ENCODE measurements at places on chromosomes 1 and 21. TPM values are rescaled to one million over a fixed set of nuclear protein-coding genes. Genes with fewer than 3 reads are reported as not detected.

DDAH1 gene
- total RNA-seq, result 26.1 TPM

NECAP2 gene
- 43.7 TPM for total RNA-seq

RHD gene
- not detected for total RNA-seq

TTC3 gene
- 280 TPM for total RNA-seq

TDRD10 gene
- 0.31 TPM for total RNA-seq

FAM151A gene
- total RNA-seq, result not detected

OTUD7B gene
- 50.7 TPM for total RNA-seq

MCOLN2 gene
- total RNA-seq, result 0.82 TPM

AK5 gene
- total RNA-seq, result not detected

FAM163A gene
- 10.1 TPM for total RNA-seq

OR6Y1 gene
- not detected for total RNA-seq

CD2 gene
- not detected for total RNA-seq

VHLL gene
- total RNA-seq, result not detected

KCNJ9 gene
- total RNA-seq, result 0.07 TPM

CCNL2 gene
- total RNA-seq, result 423 TPM

GPR52 gene
- total RNA-seq, result 1.7 TPM

S100B gene
- 0.27 TPM for total RNA-seq

CACHD1 gene
- 24.1 TPM for total RNA-seq

BLACAT1 gene
- 0.72 TPM for total RNA-seq

NOS1AP gene
- total RNA-seq, result 4.4 TPM

CLDN17 gene
- total RNA-seq, result not detected

CRNN gene
- not detected for total RNA-seq

ZNF683 gene
- total RNA-seq, result not detected

SPRR2E gene
- total RNA-seq, result 1.2 TPM

NUP210L gene
- total RNA-seq, result 0.04 TPM

C1QC gene
- not detected for total RNA-seq

PHACTR4 gene
- 67.5 TPM for total RNA-seq

TCHH gene
- total RNA-seq, result not detected

TNFRSF25 gene
- total RNA-seq, result 38.9 TPM

LCE2A gene
- not detected for total RNA-seq

MR1 gene
- total RNA-seq, result 5.5 TPM

CRABP2 gene
- 676 TPM for total RNA-seq

OLIG2 gene
- total RNA-seq, result 0.35 TPM

SPRR2G gene
- total RNA-seq, result not detected

PLCH2 gene
- total RNA-seq, result 1.7 TPM

CSF3R gene
- 2.8 TPM for total RNA-seq

ACTA1 gene
- 3.6 TPM for total RNA-seq

SLC26A9 gene
- total RNA-seq, result not detected

LCA5L gene
- total RNA-seq, result 0.86 TPM

ESPN gene
- total RNA-seq, result 1.2 TPM

SHCBP1L gene
- total RNA-seq, result not detected

PLA2G2F gene
- total RNA-seq, result not detected

CYP4Z1 gene
- not detected for total RNA-seq

TCHHL1 gene
- not detected for total RNA-seq

SLAMF6 gene
- not detected for total RNA-seq
